GDM1 (cell line): ENCODE measurements at places on chromosomes 5 and 9.
A peak's percentile ranks its signal among the peaks of the same experiment; 100 is the strongest.

DNA sequence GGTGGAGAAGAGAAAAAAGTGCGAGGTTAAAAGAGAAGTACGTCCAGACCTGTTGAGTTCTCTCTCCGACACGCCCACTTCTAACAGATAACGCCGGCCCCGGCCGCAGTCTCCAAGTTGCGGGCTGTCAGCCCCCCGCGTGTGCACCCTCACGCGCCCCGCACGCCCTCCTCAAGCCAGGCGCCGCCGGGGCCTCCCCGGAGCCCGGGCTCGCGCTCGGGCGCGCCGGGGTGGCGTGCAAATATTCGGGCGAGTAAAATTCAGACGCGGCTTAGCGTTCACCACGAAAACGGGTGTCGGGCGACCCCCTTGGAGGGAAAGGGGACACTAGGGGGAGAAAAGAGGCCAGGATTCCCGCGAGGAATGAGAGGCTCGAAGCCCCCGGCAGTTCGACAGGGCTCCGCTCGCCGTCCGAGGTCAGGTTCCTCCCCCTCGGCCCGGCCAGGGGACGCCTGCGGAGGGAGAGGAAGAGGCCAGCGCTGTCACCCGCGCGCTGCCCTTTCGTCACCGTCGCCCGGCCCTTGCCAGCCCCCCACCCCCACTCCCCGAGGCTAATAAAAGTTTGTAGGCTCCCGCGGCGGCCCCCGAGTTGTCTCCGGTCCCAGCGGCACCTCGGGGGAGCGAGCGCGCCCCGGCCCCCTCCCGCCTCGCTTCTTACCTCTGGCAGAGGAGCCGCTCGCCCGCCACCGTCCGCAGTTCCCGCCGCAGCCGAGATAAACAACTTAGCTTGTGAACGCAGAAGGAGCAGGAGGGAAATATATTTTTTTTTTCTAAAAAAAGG lies 743 bp downstream of the NR3C1 start:
- peak; percentile 18 for DNase-seq

DNA sequence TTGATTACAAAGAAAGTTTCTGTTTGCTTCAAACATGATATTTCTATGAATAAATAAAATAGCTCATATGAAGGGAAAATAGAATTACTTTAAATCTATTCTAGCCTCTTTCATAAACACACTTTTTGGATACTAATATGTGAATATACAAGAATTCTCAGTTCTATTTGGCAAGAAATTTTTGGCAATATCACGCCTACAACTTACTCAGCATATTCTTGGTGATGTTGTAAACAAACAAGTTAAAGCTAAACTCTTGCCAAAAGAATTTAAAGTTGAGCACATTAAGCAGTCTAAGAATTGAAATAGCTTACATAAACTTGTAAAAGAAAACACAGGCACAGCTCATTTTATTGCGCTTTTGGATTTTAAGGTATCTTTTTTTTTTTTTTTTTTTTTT lies 209.8 kb downstream of the CDH12 start:
- no peak for DNase-seq

- no peak for DNase-seq
These were observed 83.2 kb downstream of the PDZD2 start for GRCh38 chr5:31722111-31722510.

GRCh38 chr5:126139086-126139485 lies 284.1 kb upstream of the GRAMD2B start:
- DNase-seq, result no peak

GRCh38 chr5:147415651-147416050 lies 94.2 kb downstream of the DPYSL3 start:
- DNase-seq, result no peak

DNA sequence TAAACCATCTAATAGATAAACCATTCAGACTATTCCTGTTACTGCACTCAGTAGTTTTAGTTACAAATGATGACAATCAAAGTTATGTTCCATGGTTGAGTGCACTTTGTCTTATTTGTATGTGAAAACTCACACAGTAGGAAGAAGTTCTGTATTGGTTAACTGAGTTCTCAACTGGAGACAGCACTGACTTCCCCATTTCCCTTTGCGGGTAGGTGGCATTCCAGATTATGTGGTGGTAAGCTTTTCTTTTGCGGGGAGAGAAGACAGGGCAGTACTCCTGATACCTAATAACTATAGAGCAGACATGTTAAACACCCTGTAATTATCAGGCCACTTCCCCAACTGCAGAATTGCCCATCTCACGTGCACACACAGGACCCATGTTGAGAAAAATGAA lies 24.4 kb downstream of the TARS1 start:
- no peak for DNase-seq

DNA sequence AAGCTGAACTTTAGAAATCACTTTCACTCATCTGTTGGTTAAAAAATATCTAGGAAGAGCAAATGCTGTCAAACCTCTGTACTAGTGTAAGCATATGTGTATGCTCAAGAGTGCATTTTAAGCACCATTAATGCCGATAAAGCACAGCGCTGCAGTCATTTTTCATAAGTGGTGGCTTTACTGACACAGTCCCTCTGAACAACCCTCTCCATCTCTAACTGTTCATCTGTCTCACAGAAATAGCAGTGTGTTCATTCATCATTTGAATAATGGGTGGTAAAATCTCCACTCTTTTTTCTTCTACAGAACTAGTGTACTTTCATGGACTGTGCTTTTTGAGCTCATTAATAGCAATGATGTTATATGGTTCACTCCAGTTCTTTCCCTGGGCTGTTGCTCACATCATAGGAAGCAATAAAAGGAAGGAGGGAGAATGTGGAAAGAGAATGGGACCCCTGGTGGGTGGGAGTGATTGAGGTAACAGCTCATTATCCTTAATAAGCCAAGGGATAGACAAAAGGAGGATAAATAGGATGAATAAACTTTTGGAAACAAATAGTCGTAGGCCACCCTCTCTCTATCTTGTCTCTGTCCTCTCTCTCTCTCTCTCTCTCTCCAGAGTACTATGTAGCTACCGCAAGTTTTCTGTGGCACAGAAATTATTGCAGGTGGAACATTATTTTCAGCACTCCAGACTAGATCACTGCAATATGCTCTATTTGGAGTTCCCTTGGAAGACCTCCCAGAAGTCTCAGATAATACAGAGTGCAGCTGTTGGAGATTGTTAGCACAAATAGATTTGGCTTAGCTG lies 117.9 kb upstream of the PRDM9 start:
- no peak for DNase-seq

DNA sequence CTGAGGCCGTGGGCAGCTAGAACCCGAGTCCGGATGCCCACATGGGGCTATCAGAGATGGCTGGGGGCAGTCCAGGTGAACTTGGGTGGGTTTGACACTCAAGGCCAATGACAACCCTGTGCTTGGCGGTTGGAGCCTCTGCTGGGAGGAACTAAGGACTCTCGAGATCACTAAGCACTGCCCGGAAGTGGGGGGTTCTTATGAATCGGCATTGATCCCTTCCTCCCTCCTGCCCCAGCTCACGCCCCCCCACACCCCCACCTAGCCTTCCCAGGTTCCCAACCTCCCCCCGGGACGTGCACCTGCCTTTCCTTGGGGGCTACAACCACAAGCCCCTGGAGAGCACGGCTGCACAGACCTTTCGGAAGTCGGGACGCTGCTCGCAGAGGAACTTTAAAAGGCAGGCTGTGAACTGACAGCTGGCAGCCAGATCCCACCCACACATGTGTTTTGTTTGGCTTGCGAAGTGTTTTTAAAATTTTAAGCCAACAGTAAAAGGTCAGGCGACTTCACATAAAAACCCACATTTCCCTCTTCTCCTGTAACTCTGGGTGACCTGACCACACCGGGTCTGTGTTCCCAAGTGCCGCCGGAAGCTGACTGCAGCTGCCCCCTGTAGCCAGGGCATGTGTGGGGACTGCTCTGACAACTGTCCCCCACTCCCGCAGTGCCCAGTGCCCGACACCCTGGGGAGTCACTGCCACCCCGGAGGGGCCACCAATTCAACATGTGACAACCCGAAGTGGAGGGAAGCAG lies 5.1 kb upstream of the RALGDS start:
- no peak for DNase-seq

GRCh38 chr9:16871336-16872151 lies 1.1 kb upstream of the BNC2 start:
- DNase-seq, result peak; percentile 53

DNA sequence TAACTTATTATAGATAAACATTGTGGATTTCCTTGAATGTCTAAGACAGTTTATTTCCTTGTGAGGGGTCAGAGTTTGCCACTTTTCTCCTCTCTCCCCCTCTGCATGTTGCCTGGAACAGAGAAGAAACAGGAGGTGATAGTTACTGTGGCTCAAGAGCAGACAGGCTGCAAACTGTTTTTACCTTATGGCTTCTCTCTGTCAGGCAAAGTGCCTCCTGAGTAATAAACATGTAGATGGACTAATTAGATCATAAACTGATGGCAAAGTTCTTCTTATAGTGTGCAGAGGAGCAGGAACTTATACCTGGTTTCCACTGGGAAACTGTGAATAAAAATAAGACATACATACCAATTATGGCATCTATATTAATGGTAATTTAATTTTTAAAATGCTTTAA lies 133.1 kb upstream of the CDH12 start:
- DNase-seq, result no peak

DNA sequence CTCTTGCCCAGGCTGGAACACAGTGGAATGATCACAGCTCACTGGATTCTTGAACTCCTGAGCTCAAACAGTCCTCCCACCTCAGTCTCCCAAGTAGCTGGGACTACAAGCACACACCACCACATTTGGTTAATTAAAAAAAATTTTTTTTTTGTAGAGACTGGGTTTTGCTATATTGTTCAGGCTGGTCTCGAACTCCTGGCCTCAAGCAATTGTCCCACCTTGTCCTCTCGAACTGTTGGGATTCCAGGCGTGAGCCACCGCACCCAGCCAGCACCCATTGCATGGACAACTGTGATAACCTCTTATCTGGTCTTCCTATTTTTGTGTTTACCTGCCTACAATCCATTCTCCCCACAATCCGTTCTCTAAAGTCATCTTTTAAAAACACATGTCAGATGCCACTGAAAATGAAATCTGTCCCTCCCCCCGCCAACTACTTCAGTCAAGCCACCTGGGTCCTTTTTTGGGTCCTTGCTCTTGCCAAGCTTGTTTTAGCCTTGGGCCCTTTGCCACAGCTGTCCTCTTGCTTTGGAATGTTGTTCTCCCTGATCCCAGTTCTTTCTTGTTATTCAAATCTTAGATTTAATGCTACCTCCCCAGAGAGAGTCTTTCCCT lies 250.5 kb downstream of the PIK3R1 start:
- no peak for DNase-seq

DNA sequence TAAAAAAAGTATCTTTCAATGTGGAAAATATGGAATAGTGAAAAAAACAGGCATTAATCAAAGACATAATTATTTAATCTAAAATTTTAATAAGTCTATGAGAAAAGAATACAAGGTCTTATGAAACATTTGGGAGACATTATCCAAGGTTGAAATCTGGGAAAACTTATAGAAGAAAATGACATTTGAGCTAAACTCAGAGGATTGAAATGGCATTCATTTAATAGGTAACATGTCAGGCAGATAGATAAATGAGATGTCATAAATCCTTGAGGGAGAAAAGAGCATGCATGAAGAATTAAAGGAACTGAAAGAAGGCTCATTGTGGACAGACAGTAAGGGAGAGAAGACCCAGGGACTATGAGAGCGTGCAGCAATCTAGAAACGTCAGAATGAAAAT lies 284.4 kb downstream of the PRR16 start:
- DNase-seq, result no peak

- no peak for DNase-seq
These were observed 99.4 kb downstream of the INSL6 start for GRCh38 chr9:5085993-5086392.

DNA sequence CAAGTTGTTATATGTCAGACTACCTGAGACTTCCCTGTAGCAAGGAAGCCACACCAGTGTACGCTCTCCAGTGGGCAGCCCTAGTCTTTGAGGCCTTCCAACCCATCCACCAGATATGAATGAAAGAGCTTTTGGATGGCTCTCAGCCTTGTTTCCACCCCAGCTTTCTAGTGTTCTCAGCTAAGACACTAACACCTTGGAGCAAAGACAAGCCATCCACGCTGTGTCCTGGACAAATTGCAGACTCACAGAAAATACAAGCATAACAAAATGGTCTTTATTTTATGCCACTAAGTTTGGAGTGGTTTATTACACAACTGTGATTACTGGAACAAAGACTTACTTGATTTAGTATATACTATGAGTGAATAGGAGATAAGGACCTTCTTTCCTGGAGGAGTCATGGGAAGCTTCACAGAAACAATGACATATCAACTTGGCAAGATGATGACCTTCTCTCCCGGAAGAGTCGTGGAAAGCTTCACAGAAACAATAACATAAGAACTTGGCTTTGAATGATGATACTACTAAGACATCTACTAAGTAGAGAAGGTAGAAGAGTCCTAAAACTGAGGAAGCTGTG lies 134.0 kb upstream of the VCAN start:
- DNase-seq, result no peak

DNA sequence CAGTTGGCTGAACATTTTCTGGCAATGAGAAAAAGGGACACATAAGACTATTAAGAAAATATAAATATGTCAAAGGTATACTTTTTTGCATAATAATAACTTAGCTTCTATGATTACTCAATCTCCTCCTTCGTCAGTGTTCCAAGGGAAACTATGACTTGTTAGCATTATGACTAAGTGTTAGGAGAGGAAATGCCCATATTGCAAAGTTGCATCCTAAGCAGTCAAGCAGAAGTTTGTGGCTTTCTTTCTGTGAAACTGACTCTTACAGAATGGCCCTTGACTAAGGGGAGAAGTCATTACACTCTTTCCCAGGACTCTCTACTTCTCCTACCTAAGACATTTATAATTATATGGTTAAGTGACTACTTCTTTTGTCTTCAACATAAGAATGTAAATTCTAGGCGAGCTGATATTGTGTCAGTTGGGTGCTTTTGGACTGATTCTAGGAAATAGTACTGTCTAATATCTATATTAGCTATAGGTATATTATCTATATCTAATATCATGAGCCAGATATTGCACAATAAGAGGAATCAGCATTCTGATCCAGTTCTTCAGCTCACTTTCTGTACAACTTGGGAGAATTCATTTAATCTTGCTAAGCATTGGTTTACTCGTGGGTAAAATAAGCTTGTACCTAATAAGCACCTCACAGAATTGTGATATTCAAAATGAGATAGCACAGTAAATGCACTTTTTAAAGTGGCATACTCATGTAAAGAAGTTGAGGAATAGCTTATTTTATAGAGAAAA lies 16.4 kb upstream of the SPINK6 start:
- peak; percentile 7 for DNase-seq

- no peak for DNase-seq
These were observed 19.4 kb downstream of the OR2Y1 start for GRCh38 chr5:180720486-180720885.

GRCh38 chr5:149588936-149589335 lies 7.6 kb downstream of the ARHGEF37 start:
- DNase-seq, result no peak
